ENCODE measurements at places on chromosomes 13 and 19. TPM values are rescaled to one million over a fixed set of nuclear protein-coding genes. Genes with fewer than 3 reads are reported as not detected.

GRCh38 chr13:41546372-41547190 is 89.2 kb downstream of the RGCC start:
- no peak overlapping the region for H3K27ac ChIP-seq
- H3K27me3 ChIP-seq, result no peaks in the 10 kb centered on the region
- DNase-seq, result no peak
- no peaks in the 10 kb centered on the region for H3K36me3 ChIP-seq
- no peak overlapping the region for H3K4me3 ChIP-seq

- H3K4me1 ChIP-seq, result peaks cover 61% of the 10 kb centered on the region
- no peak overlapping the region for H3K27ac ChIP-seq
- no peak for DNase-seq
- no peak overlapping the region for H3K4me3 ChIP-seq
- no peaks in the 10 kb centered on the region for H3K27me3 ChIP-seq
Measured at GRCh38 chr13:99056381-99057014, 78.6 kb upstream of the DOCK9 start.

GRCh38 chr19:54684527-54684926 is 21.7 kb downstream of the LILRB4 start:
- peak; percentile 57 for DNase-seq
- H3K27me3 ChIP-seq, result peaks cover 9% of the 10 kb centered on the region
- H3K4me3 ChIP-seq, result no peak overlapping the region
- no peaks in the 10 kb centered on the region for H3K4me1 ChIP-seq
- no peaks in the 10 kb centered on the region for H3K36me3 ChIP-seq

- no peaks in the 10 kb centered on the region for H3K36me3 ChIP-seq
- no peaks in the 10 kb centered on the region for H3K4me1 ChIP-seq
- peaks cover 14% of the 10 kb centered on the region for H3K27me3 ChIP-seq
- H3K4me3 ChIP-seq, result no peak overlapping the region
Measured at GRCh38 chr19:29552454-29553280, 26.9 kb downstream of the VSTM2B start.

- peaks cover 7% of the 10 kb centered on the region for H3K4me1 ChIP-seq
- peaks cover 19% of the 10 kb centered on the region for H3K36me3 ChIP-seq
- H3K4me3 ChIP-seq, result no peak overlapping the region
- no peak overlapping the region for H3K27ac ChIP-seq
- no peaks in the 10 kb centered on the region for H3K27me3 ChIP-seq
- DNase-seq, result no peak
Measured at GRCh38 chr13:60152904-60153303, 10.8 kb downstream of the DIAPH3 start.

- H3K36me3 ChIP-seq, result no peaks in the 10 kb centered on the region
- H3K27me3 ChIP-seq, result no peaks in the 10 kb centered on the region
- H3K27ac ChIP-seq, result no peak overlapping the region
Measured at GRCh38 chr13:107276936-107277335, 709.0 kb upstream of the ARGLU1 start.

GRCh38 chr13:66378894-66379293 is 851.2 kb downstream of the PCDH9 start:
- H3K4me3 ChIP-seq, result no peak overlapping the region
- H3K27ac ChIP-seq, result no peak overlapping the region
- no peaks in the 10 kb centered on the region for H3K36me3 ChIP-seq
- H3K4me1 ChIP-seq, result no peaks in the 10 kb centered on the region
- no peak for DNase-seq

DNA sequence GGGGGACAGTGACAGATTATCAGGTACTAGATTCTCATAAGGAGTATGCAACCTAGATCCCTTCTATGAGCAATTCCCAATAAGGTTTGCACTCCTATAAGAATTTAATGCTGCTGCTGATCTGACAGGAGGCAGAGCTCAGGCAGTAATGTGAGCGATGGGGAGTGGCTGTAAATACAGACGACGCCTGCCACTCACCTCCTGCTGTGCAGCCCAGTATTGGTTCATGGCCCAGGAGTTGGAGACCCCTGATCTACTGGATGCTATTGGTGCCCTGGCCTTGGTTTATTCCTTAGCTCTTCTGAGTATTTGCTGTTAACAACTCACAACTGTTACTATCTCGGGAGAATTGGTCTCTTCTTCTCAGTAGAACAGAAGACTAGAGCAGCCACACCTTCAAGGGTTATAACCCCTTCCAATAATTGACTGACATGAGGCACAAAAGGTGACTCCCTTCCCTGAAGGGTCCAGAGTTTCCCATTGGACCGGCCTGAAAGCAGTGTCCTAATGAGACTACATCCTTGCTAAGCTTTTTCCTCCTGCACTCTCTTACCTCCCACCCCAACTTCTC is 35.0 kb upstream of the RBM26 start:
- no peak overlapping the region for H3K4me3 ChIP-seq
- H3K4me1 ChIP-seq, result peaks cover 7% of the 10 kb centered on the region
- no peak for DNase-seq

DNA sequence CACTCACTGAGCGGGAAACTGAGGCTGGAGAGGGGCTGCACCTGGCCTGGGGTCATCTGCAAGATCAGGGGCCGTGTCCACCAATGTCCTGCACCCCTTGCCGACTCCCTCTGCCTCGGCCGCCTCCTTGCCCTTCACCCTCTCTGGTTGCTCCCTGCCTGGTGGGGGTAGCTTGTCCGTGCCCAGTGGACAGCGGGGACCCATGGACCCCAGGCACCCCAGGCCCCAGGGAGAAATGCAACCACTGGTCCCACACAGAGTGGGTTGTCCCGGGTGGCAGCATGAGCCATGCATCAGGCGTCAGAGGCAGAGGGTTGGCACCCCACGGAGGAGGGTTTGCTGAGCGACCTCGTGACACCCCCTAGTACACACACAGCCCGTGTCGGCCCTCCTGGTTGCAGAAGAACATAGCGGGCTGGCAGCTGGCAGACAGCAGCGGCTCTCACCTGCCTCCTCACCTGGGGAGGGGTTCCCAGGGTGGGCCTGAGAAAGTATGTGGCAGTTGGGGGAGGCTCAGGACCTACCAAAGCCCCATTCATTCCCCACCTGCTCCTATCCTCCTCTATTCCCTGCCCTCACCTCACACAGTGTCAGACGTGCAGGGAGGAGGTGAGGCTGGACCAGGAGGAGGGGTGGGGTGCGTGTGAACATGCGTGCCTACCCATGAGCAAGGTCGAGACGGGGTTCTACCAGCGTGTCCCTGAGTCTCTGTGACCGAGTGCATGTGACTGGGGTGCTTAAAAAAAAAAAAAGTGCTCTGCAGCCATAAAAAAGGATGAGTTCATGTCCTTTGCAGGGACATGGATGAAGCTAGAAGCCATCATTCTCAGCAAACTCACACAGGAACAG is 8.7 kb downstream of the ADAMTSL5 start:
- H3K27me3 ChIP-seq, result peaks cover 11% of the 10 kb centered on the region
- H3K4me3 ChIP-seq, result no peak overlapping the region
- no peak for DNase-seq
- H3K27ac ChIP-seq, result no peak overlapping the region
- H3K4me1 ChIP-seq, result peaks cover 15% of the 10 kb centered on the region
- peaks cover 3% of the 10 kb centered on the region for H3K36me3 ChIP-seq

DNA sequence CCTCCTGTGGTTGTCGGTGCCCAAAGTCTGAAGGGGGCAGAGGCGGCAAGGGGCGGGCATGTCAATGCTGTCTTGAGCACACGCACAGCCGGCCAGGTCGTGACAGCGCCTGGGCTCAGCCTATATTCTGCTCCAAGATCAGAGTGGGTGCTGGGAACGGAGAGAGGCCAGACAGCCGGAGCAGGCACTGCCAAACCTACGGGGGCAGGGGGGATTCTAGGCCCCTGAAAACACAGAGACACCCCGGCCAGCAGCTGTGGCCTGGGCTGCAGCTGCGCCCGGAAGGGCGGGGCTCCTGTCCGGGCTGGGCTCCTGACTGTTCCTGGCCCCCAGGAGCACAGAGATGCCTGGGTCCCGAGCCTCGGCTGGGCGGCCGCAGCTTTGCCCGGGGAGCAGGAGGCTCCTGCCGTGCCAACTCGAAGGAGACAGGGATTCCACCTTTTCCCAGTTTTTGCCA is 2662.9 kb upstream of the PCDH20 start:
- DNase-seq, result no peak
- no peaks in the 10 kb centered on the region for H3K4me1 ChIP-seq
- no peak overlapping the region for H3K27ac ChIP-seq
- no peak overlapping the region for H3K4me3 ChIP-seq

GRCh38 chr13:76414320-76414719 is 471.9 kb downstream of the KCTD12 start:
- no peaks in the 10 kb centered on the region for H3K27me3 ChIP-seq
- H3K27ac ChIP-seq, result no peak overlapping the region
- H3K36me3 ChIP-seq, result no peaks in the 10 kb centered on the region
- no peak overlapping the region for H3K4me3 ChIP-seq
- DNase-seq, result no peak

DNA sequence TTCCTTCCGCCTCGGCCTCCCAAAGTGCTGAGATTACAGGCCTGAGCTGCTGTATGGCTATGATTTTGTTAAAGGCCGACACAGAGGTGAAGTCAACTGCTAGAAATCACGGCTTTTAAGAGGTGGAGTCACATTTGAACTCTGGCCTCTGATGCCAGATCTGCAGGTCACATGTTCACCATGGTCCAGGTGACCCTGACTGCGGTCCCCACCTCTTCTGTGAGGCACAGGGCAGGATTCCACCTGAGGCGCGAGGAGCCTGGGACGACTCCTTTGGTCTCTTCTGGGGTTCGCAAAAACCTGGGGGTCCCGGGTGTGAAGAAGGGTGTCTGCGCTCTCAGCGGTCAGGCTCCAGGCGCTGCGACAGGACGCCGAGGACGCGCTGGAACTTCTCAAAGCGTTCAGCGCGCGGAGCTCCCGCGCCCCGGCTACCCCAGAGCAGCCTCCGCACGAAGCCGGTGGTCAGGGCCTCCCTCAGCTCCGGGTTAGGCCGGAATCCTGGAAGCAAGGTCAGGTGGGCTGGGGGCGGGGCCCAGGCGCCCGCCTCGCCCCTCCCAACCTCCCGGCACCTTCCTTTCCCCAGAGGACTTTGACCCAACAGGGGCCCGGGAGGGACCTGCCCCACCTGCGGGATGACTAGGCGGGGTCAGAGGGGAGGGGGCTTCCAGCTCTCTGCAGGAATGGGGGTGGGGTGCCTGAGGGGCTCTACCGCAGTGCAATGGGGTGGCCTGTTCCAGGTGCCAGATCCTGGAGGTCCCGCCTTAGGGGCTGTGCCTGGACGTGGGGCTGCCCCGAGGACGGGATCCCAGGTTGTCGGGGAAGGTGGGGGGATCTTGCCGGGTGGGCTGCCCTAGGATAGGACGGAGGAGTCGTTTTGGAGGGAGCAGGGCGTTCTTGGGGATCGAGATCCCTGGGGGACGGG is 13.0 kb downstream of the TRIP10 start:
- no peak for DNase-seq
- H3K4me1 ChIP-seq, result peaks cover 13% of the 10 kb centered on the region
- peak overlapping the region; percentile 64 for H3K4me3 ChIP-seq
- peaks cover 49% of the 10 kb centered on the region for H3K36me3 ChIP-seq
- H3K27ac ChIP-seq, result peak overlapping the region; percentile 86

- H3K4me3 ChIP-seq, result no peak overlapping the region
- no peak for DNase-seq
- H3K4me1 ChIP-seq, result peaks cover 11% of the 10 kb centered on the region
- no peak overlapping the region for H3K27ac ChIP-seq
- H3K27me3 ChIP-seq, result no peaks in the 10 kb centered on the region
Measured at GRCh38 chr19:869245-870177, 10.0 kb downstream of the CFD start.

GRCh38 chr13:69094485-69094884 is 1013.1 kb upstream of the ATXN8OS start:
- no peaks in the 10 kb centered on the region for H3K4me1 ChIP-seq
- H3K27me3 ChIP-seq, result no peaks in the 10 kb centered on the region
- no peak overlapping the region for H3K4me3 ChIP-seq
- no peaks in the 10 kb centered on the region for H3K36me3 ChIP-seq

DNA sequence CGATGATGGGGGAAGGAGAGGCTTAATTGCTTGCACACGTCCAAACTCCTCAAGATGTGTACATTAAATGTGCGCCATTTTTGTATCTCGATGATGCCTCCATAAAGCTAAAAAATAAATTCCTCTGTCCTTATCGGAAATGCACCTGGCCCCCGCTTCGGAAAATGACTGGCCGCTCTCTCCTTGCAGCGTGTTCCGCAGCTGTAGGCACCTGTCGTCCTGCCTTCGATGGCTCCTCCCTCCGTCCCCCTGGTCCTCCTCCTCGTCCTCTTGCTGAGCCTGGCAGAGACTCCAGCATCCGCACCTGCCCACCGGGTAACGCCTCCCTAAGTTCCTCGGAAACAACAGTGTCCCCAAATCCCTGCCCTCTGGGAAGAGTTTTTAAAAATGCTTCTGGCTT is 1.1 kb downstream of the GALP start:
- H3K27me3 ChIP-seq, result no peaks in the 10 kb centered on the region
- no peaks in the 10 kb centered on the region for H3K36me3 ChIP-seq
- no peak overlapping the region for H3K27ac ChIP-seq
- peaks cover 1% of the 10 kb centered on the region for H3K4me1 ChIP-seq
- no peak overlapping the region for H3K4me3 ChIP-seq
- no peak for DNase-seq

GRCh38 chr19:17948514-17948900 is 15.7 kb downstream of the CCDC124 start:
- peaks cover 41% of the 10 kb centered on the region for H3K27me3 ChIP-seq
- H3K4me1 ChIP-seq, result peaks cover 41% of the 10 kb centered on the region
- H3K4me3 ChIP-seq, result peak overlapping the region; percentile 70
- no peak for DNase-seq
- H3K36me3 ChIP-seq, result no peaks in the 10 kb centered on the region

GRCh38 chr13:22665506-22665905 is 515.3 kb upstream of the SGCG start:
- H3K4me1 ChIP-seq, result no peaks in the 10 kb centered on the region
- no peaks in the 10 kb centered on the region for H3K27me3 ChIP-seq
- no peak overlapping the region for H3K4me3 ChIP-seq

DNA sequence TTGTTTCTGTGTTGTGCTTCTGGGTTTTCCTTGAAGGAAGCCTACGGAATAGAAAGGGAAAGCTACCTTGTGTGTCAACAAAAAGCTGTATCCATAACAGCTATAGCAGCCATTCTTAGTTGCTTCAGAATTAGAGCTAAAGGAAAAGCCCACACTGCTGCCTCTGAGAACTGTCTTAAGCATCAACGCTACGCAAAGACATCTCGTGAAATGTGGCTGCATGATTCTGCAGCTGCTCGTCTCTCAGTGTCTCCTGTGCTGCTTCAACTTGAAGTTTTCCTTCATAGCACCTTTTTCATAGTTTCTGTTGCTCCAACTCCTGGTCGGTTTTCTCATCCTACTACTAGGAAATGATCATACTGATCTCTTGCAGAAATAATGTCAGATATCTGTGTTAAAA is 140.9 kb upstream of the MAB21L1 start:
- H3K4me1 ChIP-seq, result peaks cover 12% of the 10 kb centered on the region
- no peak for DNase-seq
- H3K27ac ChIP-seq, result no peak overlapping the region
- no peaks in the 10 kb centered on the region for H3K27me3 ChIP-seq
- no peaks in the 10 kb centered on the region for H3K36me3 ChIP-seq
- H3K4me3 ChIP-seq, result no peak overlapping the region

- no peak for DNase-seq
- H3K27me3 ChIP-seq, result peaks cover 2% of the 10 kb centered on the region
- no peaks in the 10 kb centered on the region for H3K4me1 ChIP-seq
Measured at GRCh38 chr13:99866781-99867180, 104.8 kb downstream of the ZIC5 start.

- peak overlapping the region; percentile 84 for H3K27ac ChIP-seq
- peaks cover 21% of the 10 kb centered on the region for H3K36me3 ChIP-seq
- peaks cover 26% of the 10 kb centered on the region for H3K4me1 ChIP-seq
- peak; percentile 45 for DNase-seq
- H3K4me3 ChIP-seq, result no peak overlapping the region
- H3K27me3 ChIP-seq, result peaks cover 9% of the 10 kb centered on the region
Measured at GRCh38 chr13:30774214-30774730, 38.9 kb downstream of the ALOX5AP start.

Gene POU2F2
- total RNA-seq, result 16.3 TPM

Gene ZFP28
- total RNA-seq, result 6.4 TPM

Gene GFY
- total RNA-seq, result not detected

Gene HNRNPA1L2
- total RNA-seq, result 10.4 TPM

Gene NEK3
- 2.5 TPM for total RNA-seq
